ENCODE measurements at places on chromosomes 12 and 14.

- peaks cover 13% of the 10 kb centered on the region for H3K4me1 ChIP-seq
- DNase-seq: no peak
- no peaks in the 10 kb centered on the region for H3K36me3 ChIP-seq
- H3K27ac ChIP-seq: no peak overlapping the region
These were observed 38.4 kb downstream of the AKAP6 start for GRCh38 chr14:32367516-32367915.

DNA sequence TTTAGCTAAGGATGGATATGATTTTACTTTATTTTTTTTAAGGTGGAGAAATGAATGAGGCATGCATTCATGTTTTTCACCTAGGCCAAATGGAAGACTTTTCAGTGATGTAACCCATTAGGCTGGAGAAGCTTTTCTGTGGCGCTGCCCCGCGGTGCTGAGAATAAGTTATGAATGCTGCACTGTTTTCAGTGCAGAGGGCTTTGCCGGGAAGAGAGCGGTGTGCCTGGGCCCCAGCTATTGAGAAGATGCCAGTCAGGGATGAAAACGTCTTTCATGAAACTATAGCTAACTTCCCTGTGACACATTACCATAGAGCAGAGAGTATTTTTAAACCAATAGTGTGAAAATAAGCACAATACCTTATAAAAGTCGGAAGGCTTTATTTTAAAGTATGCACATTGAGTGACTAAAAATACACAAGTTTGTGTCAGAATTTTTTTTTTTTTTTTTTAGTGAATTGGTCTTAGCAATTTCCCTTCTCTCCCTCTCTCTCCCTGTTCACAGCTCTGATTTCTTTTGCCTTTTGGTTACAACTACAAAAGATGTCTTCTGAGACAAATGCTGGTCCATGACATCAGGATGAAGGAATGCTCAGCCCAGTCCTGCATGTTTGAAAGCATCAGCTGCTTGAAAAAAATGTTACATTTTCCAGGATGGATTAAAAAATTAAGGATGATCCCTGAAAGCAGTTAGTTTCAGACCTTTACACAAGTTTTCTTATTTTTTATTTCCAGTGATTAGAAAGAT, 48.3 kb downstream of the NPAS3 start:
- no peaks in the 10 kb centered on the region for H3K36me3 ChIP-seq
- H3K4me1 ChIP-seq: no peaks in the 10 kb centered on the region
- no peak overlapping the region for H3K27ac ChIP-seq
- H3K4me3 ChIP-seq: no peak overlapping the region

DNA sequence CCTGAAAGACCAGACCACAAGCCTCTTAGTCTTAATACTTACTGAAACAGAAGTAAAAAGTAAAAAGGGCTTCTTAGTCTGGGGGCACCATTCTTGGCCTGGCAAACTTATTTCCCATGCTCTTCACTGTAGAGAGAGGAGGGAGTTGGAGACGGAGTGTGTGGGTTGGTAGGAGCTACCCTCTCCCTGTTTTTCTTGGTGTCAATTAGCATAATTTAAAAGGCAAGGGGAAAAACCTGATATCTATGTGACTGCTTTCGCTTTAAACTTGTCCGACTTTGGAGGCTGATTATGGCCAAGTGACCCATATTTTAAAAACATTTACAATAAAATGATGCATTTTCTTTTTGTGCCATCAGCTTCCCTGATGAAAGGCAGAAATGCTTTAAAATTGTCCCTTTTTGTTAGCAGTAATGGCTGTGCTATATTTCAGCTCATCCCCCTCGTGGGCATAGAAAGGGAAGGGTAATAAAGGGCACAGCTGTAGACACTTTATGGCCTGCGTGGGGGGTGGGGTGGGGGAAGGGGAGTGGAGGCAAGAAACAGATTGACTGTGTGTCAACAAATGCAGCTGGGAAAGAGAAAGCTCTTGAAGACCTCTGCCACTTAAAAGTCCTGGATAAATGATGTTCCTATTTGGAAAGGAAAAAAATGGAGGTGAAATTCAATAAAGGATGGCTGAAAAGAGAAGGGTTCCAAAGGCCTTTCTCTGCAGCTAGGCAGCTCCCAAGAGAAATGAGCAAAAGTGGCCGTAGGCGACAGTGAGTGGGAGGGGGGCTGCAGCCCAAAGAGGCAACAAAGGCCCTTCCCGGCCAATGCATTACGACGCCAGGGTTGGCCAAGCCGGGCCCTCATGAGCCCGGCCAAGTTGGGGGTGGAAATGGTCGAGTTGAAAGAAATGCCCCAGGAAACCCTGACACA, 57.5 kb upstream of the TMEM263 start:
- H3K27ac ChIP-seq: no peak overlapping the region
- H3K36me3 ChIP-seq: no peaks in the 10 kb centered on the region
- H3K4me3 ChIP-seq: no peak overlapping the region
- no peak for DNase-seq
- H3K4me1 ChIP-seq: peaks cover 3% of the 10 kb centered on the region

GRCh38 chr14:90697132-90697531, 119.1 kb downstream of the TTC7B start:
- H3K4me3 ChIP-seq: no peak overlapping the region
- no peaks in the 10 kb centered on the region for H3K27me3 ChIP-seq
- DNase-seq: no peak
- H3K4me1 ChIP-seq: peaks cover 32% of the 10 kb centered on the region
- peak overlapping the region; percentile 30 for H3K27ac ChIP-seq
- no peaks in the 10 kb centered on the region for H3K36me3 ChIP-seq

- H3K4me1 ChIP-seq: no peaks in the 10 kb centered on the region
- no peak overlapping the region for H3K4me3 ChIP-seq
- DNase-seq: no peak
- H3K36me3 ChIP-seq: no peaks in the 10 kb centered on the region
- no peaks in the 10 kb centered on the region for H3K27me3 ChIP-seq
These were observed 406.1 kb upstream of the PDE3A start for GRCh38 chr12:19962192-19962591.

Data from vagina (tissue), 2 donors.